ENCODE measurements at places on chromosomes 12 and 14. TPM values are rescaled to one million over a fixed set of nuclear protein-coding genes. Genes with fewer than 3 reads are reported as not detected.

The CCDC175 gene
- total RNA-seq: not detected

The CAMKK2 gene
- 22.5 TPM for total RNA-seq

The SERPINA10 gene
- total RNA-seq: not detected

The FOXM1 gene
- total RNA-seq: 18.8 TPM

The GDF3 gene
- not detected for total RNA-seq

The M6PR gene
- total RNA-seq: 292 TPM

The ADAMTS20 gene
- total RNA-seq: 0.86 TPM

The PTCSC3 gene
- total RNA-seq: not detected

The YY1 gene
- 60.4 TPM for total RNA-seq

The ARHGAP9 gene
- total RNA-seq: 0.18 TPM

The FOXG1 gene
- not detected for total RNA-seq

The CPNE6 gene
- total RNA-seq: not detected

The CLEC7A gene
- total RNA-seq: not detected

The SOX5 gene
- not detected for total RNA-seq

The EPYC gene
- total RNA-seq: not detected

The TSPAN8 gene
- not detected for total RNA-seq

The FANCM gene
- total RNA-seq: 4.7 TPM

The HOXC12 gene
- not detected for total RNA-seq

The KIAA0586 gene
- total RNA-seq: 13.8 TPM

The RNASE7 gene
- not detected for total RNA-seq

The SLCO1A2 gene
- total RNA-seq: not detected

The GAPDH gene
- 4,312 TPM for total RNA-seq

The TAS2R50 gene
- total RNA-seq: not detected

The NIN gene
- 3.6 TPM for total RNA-seq

The DPPA3 gene
- not detected for total RNA-seq

The FBXO34 gene
- total RNA-seq: 23.0 TPM

The CLEC2A gene
- total RNA-seq: not detected

The C14orf180 gene
- total RNA-seq: not detected

The IRF2BPL gene
- 57.2 TPM for total RNA-seq

The KRT78 gene
- not detected for total RNA-seq

The TAS2R31 gene
- 0.14 TPM for total RNA-seq

The ADAM21 gene
- total RNA-seq: 0.06 TPM

The FGF6 gene
- total RNA-seq: not detected

The PDZRN4 gene
- total RNA-seq: not detected

The LEMD3 gene
- 96.7 TPM for total RNA-seq

The NEUROD4 gene
- not detected for total RNA-seq

The SLC5A8 gene
- not detected for total RNA-seq

The IFI27L1 gene
- 7.9 TPM for total RNA-seq

The OR11H12 gene
- not detected for total RNA-seq

The KRT6C gene
- total RNA-seq: not detected

The MON2 gene
- total RNA-seq: 19.3 TPM

The SVOP gene
- total RNA-seq: 1.0 TPM

The RNASE13 gene
- not detected for total RNA-seq

The AQP5 gene
- not detected for total RNA-seq

The CYP27B1 gene
- total RNA-seq: 0.18 TPM

The MYH7 gene
- total RNA-seq: not detected

The CLEC6A gene
- not detected for total RNA-seq

The MFAP5 gene
- not detected for total RNA-seq

The C14orf132 gene
- 2.6 TPM for total RNA-seq

The FITM1 gene
- total RNA-seq: 0.88 TPM

The RHOJ gene
- not detected for total RNA-seq

The STYK1 gene
- not detected for total RNA-seq

The TECPR2 gene
- total RNA-seq: 5.8 TPM

The IL26 gene
- total RNA-seq: not detected

Data from G401 (cell line).